ENCODE measurements at places on chromosomes 11 and 22. TPM values are rescaled to one million over a fixed set of nuclear protein-coding genes. Genes with fewer than 3 reads are reported as not detected.

Gene NAALAD2
- 23.3 TPM for polyA plus RNA-seq

Gene CABP7
- polyA plus RNA-seq, result 0.06 TPM

Gene ZNF215
- polyA plus RNA-seq, result 4.5 TPM

Gene KIF18A
- polyA plus RNA-seq, result 10.3 TPM

Gene NPAS4
- polyA plus RNA-seq, result 0.30 TPM

Gene MAP6
- polyA plus RNA-seq, result 11.6 TPM

Gene KRTAP5-9
- polyA plus RNA-seq, result 0.44 TPM

Gene MCHR1
- 0.35 TPM for polyA plus RNA-seq

Gene SAA2
- polyA plus RNA-seq, result not detected

DNA sequence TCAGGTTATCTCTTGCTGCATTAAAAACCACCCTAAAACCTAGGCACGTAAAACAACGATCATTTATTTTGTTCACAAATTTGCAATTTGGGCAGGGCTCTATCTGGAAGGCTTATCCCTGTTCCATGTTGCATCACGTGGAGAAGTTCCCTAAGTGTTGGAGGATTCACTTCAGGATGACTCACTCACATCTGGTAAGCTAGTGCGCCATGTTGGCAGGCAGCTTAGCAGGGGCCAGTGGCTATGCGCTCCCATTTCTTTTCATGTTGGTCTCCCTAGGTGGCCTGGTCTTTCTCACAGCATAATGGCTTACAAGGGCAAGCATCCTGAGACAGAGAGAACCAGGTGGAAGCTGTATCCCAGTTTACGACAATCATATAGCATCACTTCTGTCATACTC is 226.8 kb downstream of the BLID start:
- no peak for DNase-seq

GRCh38 chr22:49264696-49265095 is 563.0 kb downstream of the BRD1 start:
- DNase-seq, result no peak

GRCh38 chr11:74820763-74821162 is 72.1 kb downstream of the RNF169 start:
- no peak for DNase-seq

DNA sequence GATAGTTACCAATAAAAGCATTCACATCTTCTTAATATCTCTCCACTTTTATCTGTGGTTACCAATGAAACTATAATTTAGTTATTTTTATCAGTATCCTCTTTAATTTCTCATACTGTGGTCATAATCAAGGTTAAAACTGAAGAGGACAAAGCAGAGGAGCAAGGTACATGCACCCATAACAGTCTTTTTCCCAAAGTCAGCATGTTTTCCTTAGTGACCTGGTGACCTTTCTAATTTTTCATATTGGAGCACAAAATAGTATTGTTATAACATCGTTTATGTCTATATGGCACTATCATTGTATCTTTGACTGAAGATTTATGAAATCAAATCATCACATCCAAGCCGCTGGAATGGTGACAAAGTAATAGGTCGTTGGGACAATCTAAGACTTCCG is 51.5 kb upstream of the CHORDC1 start:
- DNase-seq, result no peak

GRCh38 chr22:20001082-20001638 is 15.5 kb downstream of the ARVCF start:
- no peak for DNase-seq

GRCh38 chr11:121961321-121961801 is 154.7 kb downstream of the BLID start:
- DNase-seq, result no peak

GRCh38 chr11:8997451-8997850 is 6.3 kb downstream of the NRIP3 start:
- DNase-seq, result no peak

DNA sequence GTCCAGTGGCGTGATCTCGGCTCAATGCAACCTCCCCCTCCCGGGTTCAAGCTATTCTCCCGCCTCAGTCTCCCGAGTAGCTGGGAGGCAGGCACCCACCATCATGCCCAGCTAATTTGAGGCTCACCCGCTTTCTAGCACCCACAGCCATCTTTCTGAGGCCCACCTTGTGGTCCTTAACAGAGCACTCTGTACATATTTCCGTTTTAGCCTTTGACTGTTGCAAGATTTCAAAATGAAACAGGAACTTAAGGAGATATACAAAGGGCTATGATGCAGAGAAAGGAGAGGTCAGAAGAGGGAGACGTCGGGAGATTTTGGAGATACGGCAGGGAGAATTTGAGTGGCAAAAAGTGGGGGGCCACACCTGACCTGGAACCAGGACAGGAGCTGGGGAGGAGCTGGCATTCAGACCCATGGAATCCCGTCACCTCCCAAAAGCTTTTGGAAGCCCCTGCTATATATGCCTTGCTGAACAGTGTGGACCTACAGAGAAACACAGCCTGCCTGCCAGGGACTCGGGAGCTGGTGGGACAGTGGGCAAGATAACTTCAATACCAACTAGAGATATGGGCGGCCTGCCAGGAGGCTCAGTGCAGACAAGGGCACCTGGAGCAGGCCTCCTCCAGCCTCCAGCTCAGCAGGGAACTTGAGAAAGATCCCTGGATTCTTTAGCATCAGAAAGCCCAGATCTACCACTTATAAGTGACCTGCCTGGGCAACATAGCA is 8.0 kb upstream of the CLCF1 start:
- no peak for DNase-seq

- peak; percentile 68 for DNase-seq
Measured at GRCh38 chr11:8959546-8960166, 4.6 kb downstream of the TMEM9B start.

DNA sequence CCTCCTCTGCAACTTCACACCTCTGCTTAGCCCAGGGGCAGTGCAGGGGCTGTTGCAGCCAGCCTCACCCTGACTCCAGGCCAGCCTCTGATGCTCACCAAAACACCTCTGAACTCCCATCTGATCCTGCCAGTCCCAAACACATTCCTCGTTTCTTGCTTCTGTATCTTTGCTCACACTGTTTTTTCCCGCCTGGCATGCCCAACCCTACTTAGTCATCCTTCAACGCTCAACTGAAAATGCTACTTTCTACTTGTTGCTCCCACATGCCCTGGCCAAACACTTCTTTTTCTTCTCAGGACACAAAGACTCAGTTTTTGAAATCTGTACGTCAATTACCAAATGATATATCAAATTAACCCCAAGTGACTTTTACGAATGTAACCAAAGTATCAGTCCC is 140.8 kb upstream of the ZBED5 start:
- no peak for DNase-seq

GRCh38 chr11:74683279-74683871 is 47.9 kb downstream of the CHRDL2 start:
- DNase-seq, result no peak

DNA sequence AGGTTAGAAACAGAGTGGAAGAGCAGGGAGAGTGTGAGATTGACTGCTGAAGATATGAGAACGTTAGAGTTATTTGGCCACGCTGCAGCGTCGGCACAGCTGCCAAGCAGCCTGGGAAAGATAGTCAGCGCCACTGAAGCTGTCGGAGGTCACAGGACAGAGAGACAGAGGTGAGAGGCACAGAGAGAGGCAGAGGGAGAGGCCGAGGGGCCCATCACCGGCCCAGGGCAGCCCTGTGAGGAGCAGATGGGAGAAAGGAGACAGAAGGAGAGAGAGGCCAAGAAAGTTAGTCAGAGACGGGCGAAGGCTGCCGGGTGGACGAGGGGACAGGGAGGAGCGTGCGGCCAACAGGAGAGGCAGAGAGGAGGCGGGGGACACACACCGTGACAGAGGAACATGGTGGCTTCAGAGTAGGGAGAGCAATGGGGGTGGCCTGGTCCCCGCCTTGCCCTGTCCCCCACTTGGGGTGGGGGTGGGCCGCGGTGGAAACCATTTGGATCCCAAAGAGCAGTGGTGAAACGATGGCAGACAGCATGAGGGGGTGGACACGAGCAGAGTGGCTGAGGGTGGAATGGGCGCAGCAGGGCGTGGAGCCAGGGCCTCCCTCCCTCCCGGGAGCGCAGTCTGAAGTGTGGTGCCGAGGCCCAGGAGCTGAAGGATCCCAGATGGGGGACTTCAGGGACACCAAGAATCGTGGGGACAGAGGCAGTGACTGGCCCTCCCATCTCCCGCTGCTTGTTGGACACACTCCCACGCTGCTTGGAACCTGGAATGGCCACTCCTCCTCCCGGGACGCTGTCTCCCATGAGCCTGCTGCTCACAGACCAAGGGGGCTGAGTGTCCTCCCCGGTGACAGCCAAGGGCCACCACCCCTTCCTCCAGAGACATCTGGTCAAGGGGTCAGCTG is 26.6 kb downstream of the LRRC10B start:
- no peak for DNase-seq

- peak; percentile 65 for DNase-seq
Measured at GRCh38 chr22:27100789-27101188, 443.4 kb downstream of the MIAT start.

GRCh38 chr11:70590356-70590991 is 192.1 kb downstream of the CTTN start:
- no peak for DNase-seq

GRCh38 chr11:108009497-108010370 is 1.0 kb downstream of the CUL5 start:
- no peak for DNase-seq

GRCh38 chr22:24685531-24686190 is 82.7 kb downstream of the GGT1 start:
- DNase-seq, result no peak

GRCh38 chr11:116916052-116916451 is 78.6 kb upstream of the APOA1 start:
- no peak for DNase-seq

- DNase-seq, result no peak
Measured at GRCh38 chr11:19785265-19785664, 72.6 kb downstream of the NAV2 start.

DNA sequence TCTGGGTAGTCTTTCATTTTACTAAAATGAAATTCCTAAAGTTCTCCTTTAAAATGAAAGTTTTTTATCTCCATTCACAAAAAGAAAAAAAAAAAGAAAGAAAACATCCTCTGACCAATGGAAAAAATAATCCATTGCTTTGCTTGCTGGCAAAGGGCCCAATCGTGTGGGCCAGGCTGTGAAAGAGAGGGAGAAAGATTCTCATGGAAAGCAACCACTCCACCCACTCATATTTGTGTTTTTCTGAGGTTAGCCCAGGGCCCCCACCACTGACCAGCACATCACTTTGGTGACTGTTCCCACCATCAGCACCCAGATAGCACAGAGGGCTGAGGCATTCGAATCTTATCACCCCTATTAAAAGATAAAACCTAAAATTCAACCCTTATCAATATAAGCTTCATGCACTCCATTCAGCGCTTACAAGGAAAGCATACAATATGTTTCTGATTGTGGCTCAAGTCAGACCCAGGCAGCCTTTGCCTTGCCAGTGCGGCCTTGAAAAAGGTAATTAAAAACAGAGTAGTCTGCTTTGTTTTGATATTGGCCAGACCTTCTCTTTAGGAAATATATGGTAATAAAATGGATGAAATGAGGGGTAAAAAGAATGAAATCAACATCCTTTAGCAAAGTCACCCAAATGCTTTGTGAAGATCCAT is 192.8 kb downstream of the ETS1 start:
- no peak for DNase-seq

DNA sequence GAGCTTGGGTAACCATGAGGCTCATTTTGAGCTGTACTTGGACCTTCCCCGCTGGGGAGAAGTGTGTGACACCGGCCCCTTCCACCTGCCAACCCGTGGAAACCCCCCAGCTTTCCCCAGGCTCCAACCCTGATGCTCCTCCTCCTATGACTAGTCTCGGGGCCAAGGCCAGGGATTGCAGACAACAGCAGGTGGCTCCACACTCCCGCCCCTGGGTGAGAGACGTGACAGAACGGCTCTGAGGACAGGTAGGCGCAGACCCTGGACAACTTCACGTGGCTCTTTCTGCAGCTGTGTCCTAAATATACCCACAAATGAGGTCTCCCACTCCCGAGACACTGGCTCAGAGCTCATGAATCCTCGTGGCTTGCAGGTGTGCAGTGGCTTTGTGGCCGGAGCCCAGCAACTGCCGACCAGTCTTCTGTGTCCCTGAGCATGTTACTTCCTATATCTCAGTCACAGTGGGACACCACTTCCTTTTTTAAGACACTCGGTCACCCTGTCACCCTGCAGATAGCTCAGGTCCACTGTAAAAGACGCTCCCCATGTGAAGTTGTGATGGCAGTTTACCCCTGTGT is 55.2 kb downstream of the NECTIN1 start:
- no peak for DNase-seq

DNA sequence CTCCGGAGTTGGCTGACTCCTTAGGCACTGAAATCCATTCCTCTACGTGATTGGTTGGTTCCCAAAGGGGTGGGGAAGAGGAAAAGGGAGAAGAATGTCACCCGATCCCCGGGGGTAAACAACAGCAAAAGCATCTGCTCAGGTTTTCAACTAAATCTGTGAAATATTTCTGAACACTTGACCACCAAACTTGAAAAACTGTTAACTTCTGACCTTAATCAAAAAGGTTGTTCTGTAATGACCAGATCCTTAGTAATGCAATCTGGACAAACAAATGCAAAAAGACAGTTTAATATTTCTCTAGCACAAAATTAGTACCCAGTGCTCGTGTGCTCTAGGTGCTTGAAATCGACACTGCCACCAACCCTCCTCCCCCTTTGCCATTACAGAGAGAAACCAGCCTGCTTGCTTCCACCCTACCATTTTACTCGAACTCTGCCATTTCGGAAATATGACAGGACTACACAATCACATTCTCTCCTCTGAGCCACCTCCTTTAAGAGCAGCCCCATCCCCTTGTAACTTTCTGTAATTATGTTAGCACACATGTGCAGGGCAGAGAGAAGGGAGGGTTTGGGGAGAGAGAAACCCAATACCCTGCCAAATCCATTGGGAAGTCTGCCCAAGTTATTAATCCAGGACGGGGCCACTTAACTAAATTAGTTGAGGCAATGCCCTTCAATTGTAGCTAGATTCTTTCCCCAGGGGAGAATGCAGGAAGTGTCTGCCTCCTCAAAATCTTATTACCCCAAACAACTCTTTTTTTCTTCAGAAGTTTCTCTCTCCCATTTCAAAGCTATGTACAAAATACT is 113.8 kb downstream of the RBFOX2 start:
- DNase-seq, result peak; percentile 94

DNA sequence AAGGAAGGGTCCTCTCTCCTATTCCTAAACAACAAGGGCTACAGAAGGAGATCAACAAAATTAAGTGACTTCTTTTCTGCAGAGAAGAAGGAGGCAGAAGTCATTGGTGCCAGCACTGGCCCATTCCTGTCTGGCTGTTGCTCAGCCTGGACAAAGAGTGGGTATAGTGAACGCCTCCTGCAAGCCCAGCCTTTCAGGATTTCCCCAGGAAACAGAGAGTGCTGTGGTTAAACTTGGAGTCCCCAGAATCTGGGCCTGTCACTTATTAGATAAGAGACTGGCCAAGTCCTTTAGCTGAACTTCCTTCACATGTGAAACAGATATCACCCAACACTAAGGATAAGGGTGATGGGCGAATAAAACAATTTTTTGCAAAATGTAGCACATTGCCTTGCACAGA is 10.9 kb downstream of the TST start:
- DNase-seq, result no peak

- peak; percentile 35 for DNase-seq
Measured at GRCh38 chr11:107017433-107018218, 650 bp downstream of the GUCY1A2 start.

- DNase-seq, result no peak
Measured at GRCh38 chr22:26259510-26259909, 90.2 kb downstream of the SEZ6L start.

GRCh38 chr22:32326647-32327046 is 31.0 kb upstream of the RFPL3 start:
- no peak for DNase-seq

GRCh38 chr11:45102810-45103621 is 43.4 kb upstream of the PRDM11 start:
- DNase-seq, result no peak

- no peak for DNase-seq
Measured at GRCh38 chr11:5923427-5923776, 18.6 kb upstream of the OR56A3 start.
